MV-4-11 (cell line): ENCODE measurements at places on chromosomes 2 and 18.

GRCh38 chr18:45849529-45849928, 24.1 kb downstream of the SIGLEC15 start:
- no peak for DNase-seq

GRCh38 chr18:43392168-43392567, 114.9 kb upstream of the SYT4 start:
- no peak for DNase-seq

- peak; percentile 95 for DNase-seq
Measured at GRCh38 chr2:183505911-183506310, 381.7 kb downstream of the NUP35 start.

DNA sequence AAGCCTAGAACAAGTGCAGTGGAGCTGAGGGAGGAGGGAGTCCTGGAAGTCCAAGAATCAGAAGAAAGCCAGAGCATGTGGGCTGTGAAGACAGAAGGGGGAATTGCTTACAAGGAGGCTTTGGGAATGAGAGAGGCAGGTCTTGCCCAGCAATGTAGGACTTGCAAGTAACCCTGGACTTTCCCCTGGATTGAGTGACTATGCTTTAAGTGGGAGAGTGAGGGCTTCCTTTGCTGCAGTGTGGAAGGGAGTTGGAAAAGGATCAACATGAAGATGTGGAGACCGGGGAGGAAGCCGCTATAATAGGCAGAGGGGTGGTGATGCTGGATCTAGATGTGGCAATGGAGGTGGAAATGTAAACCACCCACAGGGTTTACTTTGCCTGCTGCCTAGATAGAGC, 13.8 kb upstream of the SCYGR1 start:
- DNase-seq: no peak

DNA sequence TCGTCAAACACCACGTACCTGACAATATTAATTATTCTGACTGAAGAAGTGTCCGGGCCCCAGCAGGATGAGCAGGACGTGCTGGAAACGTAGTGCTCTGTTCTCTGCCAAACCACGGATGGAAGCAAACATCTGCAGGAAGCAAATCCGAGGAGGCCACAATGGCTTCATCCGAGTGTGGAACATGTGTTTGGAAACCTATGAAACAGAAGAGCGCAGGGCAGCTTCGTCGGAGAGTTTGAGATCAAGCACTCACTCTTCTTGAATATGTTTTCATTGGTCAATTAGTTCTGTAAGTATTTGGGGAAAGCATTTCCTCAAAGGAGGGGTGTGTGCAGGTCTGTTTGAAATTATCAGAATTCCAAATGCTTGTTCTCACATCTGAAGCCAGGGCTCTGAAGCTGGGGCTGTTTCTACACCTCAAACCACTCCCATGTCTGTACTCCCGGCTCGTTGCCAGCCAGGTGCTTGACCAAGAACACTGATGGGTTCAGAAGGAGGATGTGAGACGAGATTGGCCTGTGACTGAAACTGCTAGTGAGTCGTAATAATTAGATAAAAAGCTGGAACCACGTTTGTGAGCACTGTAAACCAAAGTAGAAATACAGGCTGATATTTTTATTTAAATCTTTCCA, 356.6 kb upstream of the SALL3 start:
- DNase-seq: no peak

DNA sequence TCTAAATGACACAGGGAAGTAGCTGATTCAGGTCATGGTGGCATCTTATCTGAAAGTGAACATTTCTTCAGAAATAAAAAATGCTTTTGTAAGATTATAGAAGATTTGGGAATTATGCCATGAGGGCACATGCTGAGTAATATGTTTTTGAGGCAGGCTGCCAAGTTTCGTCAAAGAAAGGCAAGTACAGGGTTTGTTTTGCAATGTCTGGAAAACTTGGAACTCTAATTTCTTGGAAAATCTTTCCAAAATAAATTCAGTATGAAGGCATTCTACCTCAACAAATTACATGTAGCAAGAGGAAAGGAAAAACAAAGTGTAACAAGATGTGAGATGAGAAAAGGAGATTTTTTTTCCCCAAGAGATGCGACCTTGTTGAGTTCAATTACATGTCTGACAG, 167.7 kb downstream of the PLCL1 start:
- no peak for DNase-seq

- no peak for DNase-seq
Measured at GRCh38 chr18:36264283-36264682, 33.2 kb upstream of the FHOD3 start.

GRCh38 chr2:118250001-118250400, 161.7 kb downstream of the INSIG2 start:
- DNase-seq: peak; percentile 80
